ENCODE measurements at places on chromosomes 12 and 14. TPM values are rescaled to one million over a fixed set of nuclear protein-coding genes. Genes with fewer than 3 reads are reported as not detected.

Gene PSMA6
- 205 TPM for total RNA-seq

Gene DPF3
- total RNA-seq: 2.4 TPM

Gene SYCP3
- total RNA-seq: 0.14 TPM

Gene NPFF
- not detected for total RNA-seq

Gene OVCH1
- 0.09 TPM for total RNA-seq

Gene IQSEC3
- total RNA-seq: 1.4 TPM

Gene ALX1
- 2.5 TPM for total RNA-seq

Gene CCDC197
- not detected for total RNA-seq

Gene SIX1
- 2.8 TPM for total RNA-seq

Gene BCL2L2
- total RNA-seq: 12.8 TPM

Gene PRPF40B
- total RNA-seq: 8.2 TPM

Gene TAC3
- total RNA-seq: not detected

Gene TAS2R9
- total RNA-seq: not detected

Gene PLEKHD1
- total RNA-seq: under 0.01 TPM

Gene EIF2S1
- 187 TPM for total RNA-seq

Gene DGLUCY
- 34.7 TPM for total RNA-seq

Gene KERA
- not detected for total RNA-seq

Gene REP15
- total RNA-seq: 0.43 TPM

Gene GPR68
- 13.3 TPM for total RNA-seq

Gene EFS
- 3.1 TPM for total RNA-seq

Gene MGP
- 8.0 TPM for total RNA-seq

Gene PPM1H
- 0.92 TPM for total RNA-seq

Gene RAB5B
- 34.4 TPM for total RNA-seq

Gene IL25
- not detected for total RNA-seq

Gene HCAR1
- 0.09 TPM for total RNA-seq

Gene CLBA1
- 7.1 TPM for total RNA-seq

Gene LRRC9
- total RNA-seq: not detected

Gene IGF1
- 11.7 TPM for total RNA-seq

Gene CPSF6
- 25.3 TPM for total RNA-seq

Gene AMDHD1
- 0.14 TPM for total RNA-seq

Gene ARID2
- 11.4 TPM for total RNA-seq

Gene TUBA1A
- 514 TPM for total RNA-seq

Gene OAS1
- 0.28 TPM for total RNA-seq

Gene GLTP
- 51.2 TPM for total RNA-seq

Gene MEG3
- total RNA-seq: 145 TPM

All from smooth muscle cell of bladder (primary cell).